Psoas muscle (tissue), 8 donors: ENCODE measurements at places on chromosomes 11 and 22. TPM values are rescaled to one million over a fixed set of nuclear protein-coding genes. Genes with fewer than 3 reads are reported as not detected.

GRCh38 chr22:46538814-46539160 lies 1.4 kb upstream of the CELSR1 start:
- DNase-seq, result no peak

DNA sequence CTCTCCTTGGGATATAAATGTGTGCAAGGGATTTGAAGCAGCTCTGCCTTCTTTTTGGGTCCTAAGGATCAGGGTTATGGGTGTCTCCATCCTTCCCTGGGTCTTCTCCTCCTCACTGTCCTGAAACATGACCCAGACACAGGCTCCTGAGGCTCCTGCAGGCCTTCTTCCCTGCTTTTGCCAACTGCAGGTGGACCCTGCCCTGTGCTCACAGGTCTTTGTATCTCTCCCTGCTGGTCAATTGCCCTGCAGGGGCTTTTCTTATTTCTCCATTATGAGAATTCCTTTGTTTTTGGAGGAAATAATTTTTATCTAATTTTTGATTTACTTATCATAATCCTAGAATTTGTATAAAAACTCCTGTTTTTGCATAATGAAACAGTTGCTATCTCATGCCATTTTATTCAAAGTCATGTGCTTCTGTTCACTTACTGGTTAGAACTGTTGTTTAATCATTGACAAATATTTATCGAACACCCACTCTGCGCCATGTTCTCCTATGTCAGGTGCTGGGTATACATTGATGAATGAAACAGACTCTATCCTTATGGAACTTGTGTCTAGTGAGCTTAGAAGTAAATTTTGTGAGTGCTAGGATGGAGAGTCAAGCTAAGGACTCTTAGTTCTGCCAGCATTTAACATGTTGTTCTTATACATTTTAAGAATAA lies 89.7 kb upstream of the TOP3B start:
- no peak for DNase-seq

- DNase-seq, result peak; percentile 13
Measured at GRCh38 chr11:70790671-70791300, 392.5 kb downstream of the CTTN start.

DNA sequence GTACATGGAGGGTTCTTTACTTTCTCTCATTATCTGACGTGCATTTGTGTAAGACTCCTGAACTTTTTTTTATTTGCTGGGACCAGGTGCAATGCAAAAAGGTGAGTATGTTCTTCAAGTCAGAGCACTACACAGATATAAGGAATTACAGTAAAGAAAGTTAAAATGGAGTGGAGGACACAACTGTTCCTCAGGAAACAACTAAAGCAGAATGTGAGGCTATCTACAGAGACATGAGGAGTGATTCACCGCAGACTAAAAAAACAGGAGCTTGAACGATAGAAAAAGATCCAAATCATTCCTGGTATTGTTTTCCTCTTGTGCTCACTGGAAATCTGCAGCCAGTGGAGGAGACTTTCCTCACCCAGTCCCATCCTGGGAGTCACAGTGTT lies 106.2 kb downstream of the ABTB2 start:
- DNase-seq, result no peak

- no peak for DNase-seq
Measured at GRCh38 chr11:8207080-8208000, 38.5 kb upstream of the RIC3 start.

- no peak for DNase-seq
Measured at GRCh38 chr11:9941991-9942390, 278.1 kb downstream of the SWAP70 start.

DNA sequence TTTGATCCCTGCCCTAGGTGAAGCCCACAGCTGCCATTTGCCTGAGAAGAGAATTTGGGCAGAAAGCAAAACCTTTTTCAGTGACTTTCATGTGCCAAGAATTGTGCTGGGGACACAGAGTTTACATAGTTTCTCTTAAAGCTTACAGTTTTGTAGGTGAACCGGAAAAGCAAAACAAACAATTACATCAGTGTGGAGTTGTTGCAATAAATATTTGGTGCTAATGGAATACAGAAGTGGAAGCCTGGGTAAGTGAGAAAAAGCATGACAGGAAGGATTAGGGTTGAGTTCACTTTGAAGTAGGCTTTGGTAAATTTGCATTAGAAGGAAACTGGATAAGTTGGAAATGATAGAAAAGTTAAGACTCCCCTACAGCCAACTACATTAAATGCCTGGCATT lies 82.7 kb downstream of the RASSF10 start:
- DNase-seq, result no peak

DNA sequence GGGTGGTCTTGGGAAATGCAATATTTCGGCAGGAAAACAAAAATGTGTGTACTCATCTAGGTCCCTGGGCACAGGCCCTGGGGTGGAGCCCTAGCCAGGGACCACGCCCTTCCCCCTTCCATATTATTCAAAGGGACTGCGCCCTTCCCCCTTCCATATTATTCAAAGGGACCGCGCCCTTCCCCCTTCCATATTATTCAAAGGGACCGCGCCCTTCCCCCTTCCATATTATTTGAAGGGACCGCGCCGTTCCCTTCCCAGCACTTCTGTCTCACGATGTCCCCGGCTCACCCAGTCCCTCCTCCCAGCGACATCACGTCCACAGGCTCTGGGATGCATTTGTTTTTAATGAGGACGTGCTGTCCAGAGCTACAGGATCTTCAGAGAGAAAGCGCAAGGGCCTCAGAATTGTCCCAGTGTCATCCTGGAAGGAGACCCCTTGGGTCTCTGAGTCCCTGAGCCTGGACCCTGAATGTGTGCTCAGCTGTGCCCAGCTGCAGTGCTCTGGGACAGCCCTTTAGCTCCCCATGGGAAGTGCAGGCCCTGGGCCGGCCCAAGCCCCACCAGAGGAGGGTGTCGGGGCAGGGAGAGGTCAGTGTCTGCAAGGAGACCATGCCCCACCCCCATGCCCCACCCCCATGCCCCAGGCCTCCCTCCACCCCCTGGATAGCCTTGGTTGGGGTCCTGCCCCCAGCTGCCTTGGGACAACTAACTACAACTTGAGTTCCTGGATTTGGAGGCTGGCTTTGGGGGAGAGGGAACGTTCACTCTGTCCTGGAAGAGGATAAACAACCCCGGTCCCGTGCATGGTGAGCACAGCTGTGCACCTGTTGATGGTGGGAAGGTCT lies 810.0 kb downstream of the BRD1 start:
- DNase-seq, result no peak

DNA sequence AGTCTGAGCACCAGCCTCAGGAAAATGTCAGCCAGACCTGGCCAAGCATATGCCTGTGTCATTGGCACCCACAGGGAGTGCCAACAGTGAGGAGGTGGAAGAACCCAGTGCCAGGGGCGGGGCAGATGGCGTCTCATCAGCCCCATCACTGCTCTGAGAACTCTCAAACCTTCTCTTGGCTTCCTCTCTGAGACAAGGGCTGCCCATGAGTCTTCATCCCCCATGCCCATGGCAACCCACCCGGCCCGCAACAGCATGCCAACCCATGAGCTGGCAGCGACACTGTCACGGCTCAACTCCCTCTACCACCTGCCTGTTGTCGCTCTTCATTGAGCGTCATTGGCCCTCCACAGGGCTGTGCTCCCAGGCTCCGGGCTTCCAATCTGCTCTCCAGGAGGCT lies 340.5 kb downstream of the BUD13 start:
- DNase-seq, result no peak

GRCh38 chr11:83813296-83813695 lies 527.1 kb upstream of the CCDC90B start:
- DNase-seq, result no peak

TYMP gene
- total RNA-seq, result 14.7 TPM

GRCh38 chr22:50007057-50007511 lies 5.5 kb downstream of the IL17REL start:
- no peak for DNase-seq

DNA sequence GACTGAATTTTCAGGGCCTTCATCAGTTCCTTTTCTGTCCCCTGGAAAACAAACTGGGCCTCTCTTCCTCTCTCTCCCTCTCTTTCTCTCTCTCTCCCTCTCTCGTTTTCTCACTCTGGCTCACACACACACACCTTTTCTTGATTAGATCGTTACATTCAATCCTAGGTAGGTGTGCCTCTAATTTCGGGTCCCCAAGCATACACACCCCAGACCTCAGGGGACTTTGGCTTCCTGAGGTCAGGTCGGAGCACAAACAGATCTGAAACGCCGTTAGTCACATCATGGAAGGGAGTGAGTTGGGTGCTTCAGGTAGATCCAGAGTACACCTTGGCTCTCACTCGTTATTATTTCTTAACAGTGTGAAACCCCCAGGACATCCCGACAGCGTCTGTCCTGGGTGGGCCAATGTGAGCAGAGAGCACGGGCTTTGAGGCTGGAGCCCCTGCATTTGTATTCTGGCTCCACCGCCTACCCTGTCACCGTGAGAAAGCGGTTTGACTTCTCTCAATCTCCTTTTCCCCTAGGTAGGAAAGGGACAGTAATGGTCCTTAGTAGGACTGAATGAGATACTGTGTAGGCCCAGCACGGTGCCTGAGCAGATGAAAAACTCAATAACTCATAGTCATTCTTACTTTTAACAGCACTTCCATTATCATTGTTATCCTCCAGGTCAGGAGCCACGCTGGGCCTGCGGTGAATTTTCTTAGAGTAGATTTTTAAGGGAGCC lies 37.3 kb upstream of the POU2AF1 start:
- no peak for DNase-seq

KCNK7 gene
- total RNA-seq, result 0.27 TPM

YAP1 gene
- total RNA-seq, result 55.0 TPM

GRCh38 chr11:47991266-47991830 lies 11.0 kb downstream of the PTPRJ start:
- DNase-seq, result peak; percentile 28

- DNase-seq, result no peak
Measured at GRCh38 chr11:134144744-134145143, 75.9 kb downstream of the JAM3 start.

GRCh38 chr11:70882716-70883085 lies 369.7 kb downstream of the SHANK2 start:
- no peak for DNase-seq

- DNase-seq, result no peak
Measured at GRCh38 chr22:22825213-22825593, 62.4 kb upstream of the IGLL5 start.

MOGAT2 gene
- total RNA-seq, result not detected

GRCh38 chr11:115134926-115135325 lies 369.3 kb downstream of the CADM1 start:
- no peak for DNase-seq

DNA sequence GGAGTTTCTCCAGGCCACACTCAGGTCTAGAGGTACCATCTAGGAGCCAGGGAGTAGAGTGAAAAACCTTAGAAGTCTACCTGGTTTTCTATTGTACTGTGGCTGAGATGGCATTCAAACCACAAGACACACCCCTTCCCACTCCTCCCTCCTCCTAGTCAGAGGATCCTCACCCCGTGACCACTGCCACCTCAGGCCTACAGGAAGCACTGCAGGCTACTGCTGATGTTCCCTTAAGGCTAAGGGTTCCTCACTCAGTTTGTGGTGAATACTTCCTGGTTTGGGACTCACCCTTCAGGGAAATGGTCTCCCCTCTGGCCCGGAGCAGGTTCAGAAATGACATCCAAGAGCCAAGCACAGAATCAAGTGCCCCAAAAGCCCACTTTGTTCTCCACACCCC lies 1293.9 kb downstream of the JRKL start:
- no peak for DNase-seq

DNA sequence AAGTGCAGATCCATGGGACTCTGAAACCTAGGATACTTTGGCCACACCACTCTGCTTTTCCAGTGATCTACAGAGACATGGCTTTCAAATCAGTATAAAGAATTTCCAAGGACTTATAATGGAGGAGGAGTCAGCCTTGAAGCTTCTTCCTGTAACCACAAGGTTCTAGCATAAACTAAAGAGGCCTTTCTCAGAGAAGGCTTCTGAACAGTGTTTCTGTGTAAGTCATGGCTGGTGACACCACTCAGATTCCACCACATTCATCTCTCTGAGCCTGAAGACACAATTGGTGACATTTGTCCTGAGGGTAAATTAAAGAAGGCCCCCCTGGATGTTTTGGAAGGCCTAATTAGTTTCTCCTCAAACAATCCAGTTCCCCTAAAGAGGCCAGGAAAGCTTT lies 29.0 kb upstream of the ADORA2A start:
- DNase-seq, result no peak

GRCh38 chr11:94142308-94143281 lies 14.0 kb downstream of the PANX1 start:
- no peak for DNase-seq

GRCh38 chr11:34721646-34722045 lies 100.8 kb downstream of the EHF start:
- DNase-seq, result no peak

RIN1 gene
- total RNA-seq, result 5.7 TPM

TPBGL gene
- not detected for total RNA-seq

LGALS12 gene
- total RNA-seq, result 0.54 TPM

DNA sequence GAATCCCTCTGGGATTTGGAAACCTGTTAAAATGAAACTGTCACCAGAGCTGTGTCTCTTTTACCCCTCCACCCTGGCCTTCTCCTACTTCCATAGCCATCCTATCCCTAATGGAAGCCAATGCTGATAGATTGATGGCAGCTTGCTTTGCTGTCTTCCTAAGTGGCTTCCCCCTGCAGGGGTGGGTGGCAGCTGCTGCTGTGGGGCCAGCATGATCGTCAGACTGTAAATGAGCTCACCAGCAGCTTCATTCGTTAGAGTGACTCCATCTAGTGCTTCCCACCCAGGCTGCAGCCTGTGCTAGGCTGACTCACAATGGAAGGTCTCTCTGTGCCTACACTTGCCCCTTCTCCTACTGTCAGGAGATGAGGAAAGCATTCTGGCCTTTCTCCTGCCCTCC lies 311.0 kb downstream of the BUD13 start:
- DNase-seq, result no peak

DNA sequence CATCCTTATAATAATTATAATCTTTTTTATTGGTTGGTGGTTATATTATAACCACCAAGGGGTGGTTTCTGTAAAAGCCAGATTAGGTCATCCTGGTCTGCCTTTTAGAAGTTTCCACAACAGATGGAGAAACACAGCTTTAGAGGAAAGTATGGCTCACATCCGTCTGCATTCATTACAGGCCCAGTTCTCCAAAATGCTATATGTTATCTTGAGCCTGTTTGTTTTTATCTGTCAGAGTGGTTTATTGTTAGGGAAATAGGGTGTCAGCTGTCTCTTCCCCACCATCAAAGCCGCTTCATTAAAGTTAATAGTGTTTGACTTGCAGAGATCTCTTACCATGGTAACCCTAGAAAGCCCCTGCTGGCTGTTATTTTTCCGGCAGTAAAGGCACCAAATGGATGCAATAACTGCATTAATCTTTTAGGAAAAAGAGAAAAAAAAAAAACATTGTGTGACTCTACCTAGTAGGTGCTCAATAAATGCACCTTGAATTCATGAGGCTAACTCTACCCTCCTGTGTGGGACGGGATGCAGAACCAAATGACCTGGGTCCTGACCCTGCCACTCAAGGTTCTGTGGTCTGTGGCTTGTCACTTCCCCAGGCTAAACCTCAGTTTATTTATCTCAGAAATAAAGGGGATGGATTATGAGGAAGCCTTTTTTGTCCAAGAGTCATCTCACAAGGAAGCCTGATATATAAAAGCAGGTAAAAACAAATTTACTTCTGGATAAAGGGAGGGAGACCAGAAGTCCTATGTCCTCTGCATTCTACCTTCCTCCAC lies 118.3 kb downstream of the WT1 start:
- no peak for DNase-seq

GLYAT gene
- total RNA-seq, result 0.54 TPM

BDNF gene
- total RNA-seq, result 3.4 TPM
